Right atrium auricular region (tissue), 2 donors: ENCODE measurements at places on chromosomes 3 and 15.

DNA sequence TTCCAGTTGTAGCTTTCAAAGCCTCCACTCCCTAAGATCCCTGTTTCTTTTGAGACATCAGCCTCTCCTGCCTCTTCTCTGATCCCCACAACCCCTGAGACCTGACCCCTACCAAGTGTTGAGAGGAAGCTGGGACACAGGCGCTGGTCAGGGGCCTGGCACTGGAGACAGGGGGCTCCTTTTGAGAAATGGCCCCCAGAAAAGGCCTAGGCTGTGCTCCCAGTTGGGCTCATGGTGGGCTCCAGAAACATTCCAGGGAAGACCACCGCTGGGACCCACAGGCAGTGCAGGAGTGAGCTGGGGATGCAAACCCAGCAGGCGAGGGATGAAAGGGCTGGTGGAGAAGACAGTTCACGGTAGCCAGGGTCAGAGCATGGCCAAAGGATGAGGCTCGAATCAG lies 16.6 kb downstream of the SSUH2 start:
- no peak for DNase-seq

GRCh38 chr3:123635217-123635616 lies 50.4 kb upstream of the HACD2 start:
- DNase-seq, result no peak

GRCh38 chr3:14471016-14471415 lies 68.6 kb downstream of the SLC6A6 start:
- no peak for DNase-seq

- DNase-seq, result no peak
Measured at GRCh38 chr3:121834157-121834670, 646 bp downstream of the IQCB1 start.

DNA sequence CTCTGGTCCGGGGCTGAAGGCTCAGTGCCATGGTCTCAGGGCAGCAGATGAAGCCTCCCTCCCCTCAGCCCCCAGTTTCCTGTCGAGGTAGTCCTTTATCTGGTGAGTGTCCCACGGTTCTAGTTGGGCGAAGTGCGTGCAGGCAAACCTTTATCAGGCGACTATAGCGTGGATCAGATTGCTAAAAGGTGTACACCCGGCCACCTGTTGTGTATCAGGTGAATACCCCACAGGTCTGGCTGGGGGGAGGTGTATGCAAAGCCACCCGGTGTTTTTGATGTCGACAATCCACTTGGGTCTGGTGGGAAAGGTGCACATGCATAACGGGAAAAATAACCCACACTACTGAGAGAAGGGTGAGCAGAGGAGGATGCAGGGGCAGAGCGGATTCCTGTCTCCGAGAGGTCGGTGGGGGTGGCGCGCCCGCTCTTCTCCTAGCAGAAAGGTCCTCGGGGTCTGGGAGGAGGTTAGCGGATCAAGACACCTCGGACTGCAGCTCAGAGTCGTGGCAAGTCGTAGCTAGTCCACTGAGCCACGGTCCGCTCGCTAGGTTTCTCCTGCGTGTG lies 507 bp downstream of the SLC12A6 start:
- no peak for DNase-seq

GRCh38 chr15:41713047-41713446 lies 52.8 kb downstream of the MGA start:
- DNase-seq, result no peak

DNA sequence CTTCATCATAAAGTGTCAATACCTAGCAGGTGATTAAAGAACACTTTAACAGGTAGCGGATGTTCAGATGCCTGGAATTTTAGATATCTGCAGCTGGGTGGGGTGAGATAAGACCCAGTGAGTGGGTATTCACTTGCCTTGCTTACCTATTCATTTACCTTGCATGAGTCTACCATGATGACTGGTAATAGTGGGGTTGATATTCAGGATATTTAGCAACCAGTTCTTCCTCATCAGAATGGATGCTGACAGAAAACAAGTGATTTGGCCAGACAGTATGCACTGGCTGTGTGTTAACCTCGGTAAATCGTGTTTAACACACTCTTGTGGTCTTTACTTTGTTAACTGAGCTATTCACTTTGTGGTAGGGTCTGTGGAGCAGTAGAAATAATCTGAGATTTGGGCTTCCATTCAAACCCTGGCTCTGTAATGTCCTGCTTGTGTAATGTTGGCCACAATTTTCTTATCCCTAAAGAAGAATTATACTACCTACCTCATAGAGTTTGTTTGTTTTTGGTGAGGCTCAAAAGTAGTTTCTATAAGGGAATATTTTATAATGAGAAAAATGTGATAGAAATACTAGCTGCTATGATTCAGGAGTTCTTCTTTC lies 391.9 kb upstream of the TBL1XR1 start:
- no peak for DNase-seq

GRCh38 chr3:18634461-18634860 lies 209.3 kb upstream of the SATB1 start:
- DNase-seq, result no peak

- DNase-seq, result no peak
Measured at GRCh38 chr3:123343296-123344174, 105.4 kb downstream of the ADCY5 start.

DNA sequence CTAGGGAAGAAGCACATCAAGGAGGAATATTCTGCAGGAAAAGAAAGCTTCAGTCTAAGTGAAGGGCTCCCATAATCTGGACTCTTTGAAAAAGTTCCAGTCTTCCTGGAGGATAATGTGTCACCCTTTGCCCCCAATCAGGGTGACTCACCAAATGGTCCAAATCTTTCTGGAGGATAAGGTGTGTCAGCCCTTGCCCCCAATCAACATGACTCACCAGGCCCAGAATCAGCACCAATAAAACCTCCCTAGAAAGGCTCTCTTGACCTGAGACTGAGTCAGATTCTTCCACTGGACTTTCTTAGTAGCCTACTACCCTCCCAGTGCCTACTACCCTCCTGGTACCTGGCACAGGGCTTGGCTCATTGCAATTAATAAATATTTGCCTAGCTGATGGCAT lies 9.5 kb upstream of the ARL14 start:
- DNase-seq, result no peak

DNA sequence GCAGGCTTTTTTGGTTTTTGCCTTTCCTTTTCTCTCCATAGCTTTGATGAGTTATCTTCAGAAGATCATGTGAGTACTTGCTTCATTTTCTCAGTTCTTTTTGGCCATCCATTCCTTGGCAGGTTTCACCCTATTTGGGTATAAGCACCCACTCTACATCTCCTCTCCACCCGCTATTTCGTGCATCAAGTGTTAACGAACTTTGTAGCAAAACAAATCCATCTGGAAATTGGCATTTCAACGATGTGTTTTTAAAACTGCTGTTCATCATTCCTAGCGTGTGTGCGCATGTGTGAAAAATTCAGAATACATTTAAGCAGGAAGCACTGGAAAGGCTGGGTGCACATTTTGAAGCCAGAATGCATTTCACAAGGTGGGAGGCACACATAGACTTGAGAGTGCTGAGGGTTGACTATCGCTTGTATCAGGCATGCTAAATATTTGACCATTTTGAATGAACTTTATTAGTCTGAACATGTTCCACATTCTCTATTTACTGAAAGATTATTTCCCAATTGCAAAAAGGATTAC lies 89.7 kb upstream of the FHIT start:
- DNase-seq, result no peak

GRCh38 chr3:119228373-119229145 lies 12.1 kb downstream of the B4GALT4 start:
- no peak for DNase-seq

DNA sequence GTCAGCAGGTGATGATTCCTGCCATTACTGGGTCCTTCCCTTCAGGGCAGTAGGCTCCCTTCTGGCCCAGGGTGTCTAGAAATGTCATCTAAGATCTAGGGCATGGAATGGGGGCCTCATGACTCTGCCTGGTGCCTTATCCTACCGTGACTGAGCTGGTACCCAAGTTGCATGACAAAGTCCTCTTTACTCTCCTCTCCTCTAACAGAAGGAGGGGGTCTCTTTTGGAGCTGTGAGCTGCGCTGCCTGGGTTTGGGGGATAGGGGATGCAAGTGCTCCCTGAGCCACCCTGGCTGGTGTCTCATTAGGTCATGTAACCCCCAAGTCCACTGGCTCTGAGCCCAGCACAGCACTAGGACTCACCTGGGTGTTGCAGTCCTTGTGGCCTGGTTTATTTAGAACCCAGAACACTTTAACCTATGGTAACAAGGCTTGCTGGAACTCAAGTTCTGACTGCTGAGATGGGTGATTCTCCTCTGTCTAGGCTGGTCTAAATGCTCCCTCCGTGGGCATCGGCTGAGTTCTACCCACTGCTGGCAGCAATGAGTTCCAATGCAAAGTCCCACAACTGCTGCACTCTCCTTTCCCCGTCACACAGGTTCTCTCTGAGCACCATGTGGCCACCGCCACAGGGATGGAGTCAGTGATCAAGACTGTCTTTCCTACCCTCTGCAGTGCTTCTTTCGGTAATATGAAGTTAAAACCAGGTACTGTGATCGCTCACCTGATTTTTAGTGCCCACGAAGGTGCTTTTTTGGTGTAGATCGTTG lies 34.0 kb downstream of the XXYLT1 start:
- no peak for DNase-seq

DNA sequence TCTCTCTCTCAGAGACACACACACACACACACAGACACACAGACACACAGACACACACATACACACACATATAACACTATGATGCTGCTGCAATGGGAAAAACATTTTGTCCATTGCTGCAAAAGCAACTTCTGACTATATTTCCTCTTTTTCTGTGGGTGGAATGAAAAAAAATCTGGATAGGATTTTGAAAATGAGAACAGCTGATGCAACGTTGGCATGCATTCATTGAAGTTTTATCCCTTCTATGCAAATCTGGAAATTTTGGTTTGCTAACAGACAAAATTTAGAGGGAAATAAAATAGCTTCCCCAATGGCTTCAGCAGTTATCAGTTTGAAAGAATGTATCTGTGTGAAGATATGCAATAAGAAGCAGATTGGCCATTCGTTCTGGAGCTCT lies 763.4 kb upstream of the GRM7 start:
- no peak for DNase-seq

GRCh38 chr3:101521211-101521701 lies 8.2 kb upstream of the SENP7 start:
- DNase-seq, result no peak

GRCh38 chr15:40766906-40767837 lies 2.6 kb upstream of the C15orf62 start:
- DNase-seq, result no peak

DNA sequence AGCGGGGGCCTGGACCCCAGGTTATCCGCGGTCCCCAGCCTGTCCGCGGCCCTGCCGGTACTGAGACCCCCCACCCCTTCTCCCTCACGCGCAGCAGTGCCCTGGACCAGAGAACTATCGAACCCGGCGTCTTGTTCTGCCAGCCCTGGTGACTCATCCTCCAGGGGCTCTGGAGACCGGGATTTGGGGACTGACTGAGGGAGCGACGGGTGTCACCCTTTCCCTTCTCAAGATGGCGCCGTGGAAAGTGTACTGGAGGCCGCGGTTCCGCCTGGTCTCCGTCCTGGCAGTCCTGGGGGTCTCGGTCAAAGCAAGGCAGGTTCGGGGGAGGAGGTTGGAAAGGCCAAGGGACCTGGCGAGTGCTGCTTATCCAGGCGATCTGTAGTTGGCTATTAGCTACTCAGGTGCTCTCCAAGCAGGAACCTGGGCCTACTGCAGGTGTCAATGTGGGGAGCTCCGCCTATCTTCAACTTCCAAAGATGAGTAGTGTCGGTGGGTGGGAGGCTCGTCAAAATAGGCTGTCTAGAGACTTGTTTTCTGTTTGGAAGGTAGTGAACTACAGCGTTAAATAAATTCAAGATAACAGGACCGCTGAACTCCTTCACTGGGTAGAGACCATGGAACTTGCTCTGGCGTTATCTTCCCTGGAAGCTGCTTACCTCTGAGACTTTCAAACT lies 790 bp downstream of the RAB5A start:
- DNase-seq, result peak; percentile 66

GRCh38 chr3:23276913-23277658 lies 74.0 kb downstream of the UBE2E2 start:
- no peak for DNase-seq

DNA sequence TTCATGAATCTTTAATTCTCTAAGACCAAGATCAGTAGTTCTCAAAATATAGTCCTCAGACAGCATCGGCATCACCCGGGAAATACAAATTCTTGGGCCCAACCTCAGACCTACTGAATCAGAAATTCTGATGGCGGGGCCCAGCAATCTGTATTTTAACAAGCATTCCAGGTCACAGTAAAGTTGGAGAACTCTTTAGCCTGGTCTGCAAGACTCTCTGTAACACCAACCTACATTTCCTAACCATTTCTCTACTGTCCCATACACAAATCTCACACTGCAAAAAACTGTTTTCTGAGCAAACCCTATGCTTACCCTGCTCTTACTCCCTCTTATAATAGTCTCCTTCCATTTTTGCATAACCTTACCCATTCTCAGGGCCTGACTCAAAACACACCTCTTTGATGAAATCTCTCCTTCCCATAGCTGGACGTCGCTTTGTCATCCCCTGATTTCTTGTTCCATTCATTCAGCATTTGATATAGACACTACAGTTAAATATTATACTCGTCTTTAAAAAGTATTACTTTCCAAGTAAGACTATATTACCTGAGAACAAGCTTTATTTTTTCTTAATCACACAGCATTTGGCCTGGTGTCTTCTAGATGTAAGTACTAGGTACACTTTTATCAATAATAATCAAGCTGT lies 83.3 kb upstream of the MYO5C start:
- no peak for DNase-seq

DNA sequence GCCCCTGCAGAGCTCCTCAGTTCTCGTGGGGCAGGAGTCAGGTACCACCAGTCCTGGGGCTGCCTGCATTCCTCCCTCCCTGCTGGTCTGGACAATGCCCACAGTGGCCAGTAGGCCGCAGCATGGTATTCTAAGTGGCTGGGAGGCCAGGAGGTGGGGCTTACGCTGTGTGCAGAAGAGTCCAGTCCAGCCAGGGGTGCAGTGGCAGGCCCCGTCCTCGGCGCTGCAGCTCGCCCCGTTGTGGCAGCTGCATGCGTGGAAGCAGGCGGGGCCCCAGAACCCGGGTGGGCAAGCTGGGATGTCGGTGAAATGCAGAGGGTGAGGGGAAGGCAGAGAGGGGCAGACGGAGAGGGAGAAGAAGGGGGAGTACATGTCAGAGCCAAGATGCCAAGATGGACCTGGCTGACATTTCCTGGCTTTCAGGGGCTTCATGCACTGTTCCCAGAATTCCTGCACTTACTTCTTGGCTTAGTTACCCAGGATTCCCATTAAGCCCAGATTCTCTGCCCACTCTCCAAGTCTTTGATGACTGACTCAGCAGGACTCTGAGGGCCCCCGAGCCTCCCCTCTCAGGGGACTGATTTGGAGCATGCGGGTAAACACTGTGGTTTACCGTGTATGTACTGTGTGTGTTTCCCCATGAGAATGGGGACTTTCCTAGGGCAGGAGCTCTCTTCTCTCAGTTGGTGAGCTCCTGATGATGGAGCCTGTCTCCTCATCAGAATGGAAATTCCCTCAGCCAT lies 47.5 kb downstream of the RAB11A start:
- no peak for DNase-seq

DNA sequence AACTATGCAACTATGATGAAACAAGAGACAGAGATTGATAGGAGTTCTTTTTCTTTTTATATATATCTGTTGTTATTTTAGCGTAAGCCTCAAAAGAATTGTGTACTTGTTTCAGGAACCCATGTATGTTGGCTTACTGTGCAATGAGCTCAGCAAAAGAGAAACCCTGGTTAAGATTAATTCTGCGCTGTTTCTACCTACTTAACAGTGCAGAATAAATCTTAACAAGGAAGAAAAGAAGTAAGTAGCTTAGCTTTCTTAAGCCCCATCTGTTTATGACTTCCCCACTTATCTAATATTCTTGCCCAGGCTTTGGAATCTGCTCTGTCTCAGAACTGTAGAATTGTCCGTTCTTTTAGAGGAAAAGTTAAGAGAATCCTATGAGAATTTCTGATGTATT lies 27.4 kb downstream of the ECT2 start:
- DNase-seq, result no peak

GRCh38 chr3:190532731-190533203 lies 18.9 kb downstream of the IL1RAP start:
- no peak for DNase-seq
